ENCODE measurements at places on chromosomes 5 and 9.
A peak's percentile ranks its signal among the peaks of the same experiment; 100 is the strongest.

GRCh38 chr9:117775591-117775990 is 71.4 kb downstream of the TLR4 start:
- no peak for DNase-seq

DNA sequence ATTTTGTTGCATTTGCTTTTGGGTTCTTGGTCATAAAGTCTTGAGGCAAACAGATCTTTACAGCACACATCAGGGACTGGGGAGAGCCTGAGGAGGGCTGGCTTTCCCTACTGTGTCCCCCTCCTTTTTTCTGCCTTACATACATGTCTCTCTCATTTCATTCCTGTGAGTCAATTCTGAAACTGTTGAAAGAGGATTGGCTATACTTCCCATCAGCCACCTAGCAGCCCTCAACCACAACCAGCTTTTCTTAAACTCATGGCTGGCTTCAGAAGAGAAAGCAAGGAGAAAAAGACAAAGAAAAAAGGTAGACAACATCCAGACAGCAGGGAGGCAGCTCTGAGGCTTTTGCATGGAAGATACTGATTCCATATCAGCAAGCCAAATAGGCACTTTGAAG is 374.8 kb upstream of the KIF2A start:
- no peak for DNase-seq

DNA sequence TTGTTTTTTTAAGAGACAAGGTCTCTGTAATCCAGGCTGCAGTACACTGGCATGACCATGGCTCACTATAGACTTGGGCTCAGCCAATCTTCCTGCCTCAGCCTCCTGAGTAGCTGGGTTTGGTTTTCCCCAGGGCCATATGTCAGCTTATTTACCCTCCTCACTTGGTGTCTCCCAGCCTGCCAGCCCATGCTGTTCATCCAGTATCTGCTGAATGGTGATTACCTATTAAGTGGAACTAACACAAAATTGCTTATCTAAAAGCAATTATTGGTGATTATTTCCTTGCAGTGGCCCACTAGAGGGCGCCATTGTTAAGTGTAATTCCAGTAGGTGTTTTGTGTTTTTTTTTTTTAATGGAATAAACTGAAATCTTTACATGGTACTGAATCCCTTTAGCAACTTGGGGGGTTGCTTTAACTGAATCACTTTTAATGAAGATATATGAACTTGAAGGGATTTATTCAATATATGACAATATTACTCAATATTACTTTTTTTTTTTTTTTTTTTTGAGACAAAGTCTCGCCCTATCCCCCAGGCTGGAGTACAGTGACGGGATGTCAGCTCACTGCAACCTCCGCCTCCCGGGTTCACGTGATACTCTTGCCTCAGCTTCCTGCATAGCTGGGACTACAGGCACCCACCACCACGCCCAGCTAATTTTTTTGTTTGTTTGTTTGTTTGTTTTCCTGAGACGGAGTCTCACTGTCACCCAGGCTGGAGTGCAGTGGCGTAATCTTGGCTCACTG is 13.8 kb downstream of the EXOSC2 start:
- peak; percentile 79 for DNase-seq

DNA sequence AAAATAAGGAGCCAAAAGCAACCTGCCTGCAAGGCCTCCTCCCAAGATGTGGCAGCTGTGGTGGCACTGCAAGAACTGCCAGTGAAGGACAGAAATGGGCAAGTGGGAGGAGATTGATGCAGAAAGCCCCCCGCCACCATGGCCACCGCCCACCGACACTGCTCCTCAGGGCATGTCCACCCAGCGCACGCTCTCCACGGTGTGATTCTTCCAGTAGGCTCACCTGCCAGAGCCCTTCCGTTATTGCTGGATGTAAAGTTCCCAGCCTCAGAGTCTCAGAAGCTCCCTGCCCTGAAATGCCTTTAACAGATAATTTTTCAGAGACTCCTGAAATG is 155.2 kb upstream of the PHYKPL start:
- DNase-seq: no peak

GRCh38 chr5:14004598-14005394 is 60.3 kb upstream of the DNAH5 start:
- DNase-seq: no peak

- DNase-seq: no peak
Measured at GRCh38 chr5:65105301-65105700, 336.6 kb downstream of the CWC27 start.

DNA sequence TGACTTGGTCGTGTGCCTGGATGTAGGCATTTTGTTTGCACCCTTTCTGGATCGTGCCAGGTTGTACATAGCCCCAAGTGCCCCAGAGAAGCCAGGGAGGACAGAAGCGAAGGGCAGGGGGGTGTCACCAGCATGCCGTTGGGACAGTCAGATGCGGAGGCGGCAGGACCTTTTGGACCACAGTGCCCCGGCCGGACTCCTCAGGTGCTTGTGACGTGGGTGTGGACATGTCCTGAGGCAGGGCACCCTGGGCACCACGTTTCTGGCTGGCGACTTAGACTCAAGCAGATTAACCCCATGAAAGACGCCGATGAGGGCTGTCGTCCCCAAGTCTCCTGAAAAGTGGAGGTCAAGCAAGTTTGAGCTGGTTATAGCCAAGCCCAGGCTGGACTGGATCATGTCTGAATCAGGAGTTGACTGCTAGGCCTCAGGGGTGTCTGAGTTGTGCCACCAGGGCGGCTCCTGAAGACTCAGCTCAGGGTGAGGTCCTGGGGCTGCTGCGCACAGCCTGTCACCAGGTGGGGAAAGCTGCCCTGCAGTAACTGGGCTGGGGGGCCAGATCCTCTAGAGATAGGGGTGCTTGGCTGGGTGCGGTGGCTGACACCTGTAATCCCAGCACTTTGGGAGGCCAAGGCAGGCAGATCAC is 42.0 kb downstream of the HABP4 start:
- DNase-seq: no peak

- DNase-seq: no peak
Measured at GRCh38 chr5:3116366-3116765, 364.9 kb upstream of the IRX2 start.

DNA sequence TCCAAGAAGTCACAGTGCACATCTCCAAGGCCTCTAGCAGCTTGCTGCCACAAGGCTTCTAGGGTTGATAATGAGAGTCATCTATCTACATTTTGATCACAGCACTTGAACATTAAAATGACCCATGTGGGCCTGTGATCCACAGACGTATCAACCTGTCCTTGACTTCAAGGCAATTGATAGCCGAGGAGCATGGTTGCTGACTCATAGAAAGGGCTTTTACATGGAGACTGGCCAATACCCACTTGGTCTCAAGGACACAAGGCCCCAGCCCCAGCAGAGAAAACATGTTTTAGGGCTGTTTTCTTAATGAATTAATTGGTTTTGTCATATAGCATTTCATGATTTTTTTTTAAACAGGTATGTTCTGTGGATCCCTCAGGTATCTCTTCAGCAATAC is 314.0 kb downstream of the SEMA5A start:
- DNase-seq: no peak

DNA sequence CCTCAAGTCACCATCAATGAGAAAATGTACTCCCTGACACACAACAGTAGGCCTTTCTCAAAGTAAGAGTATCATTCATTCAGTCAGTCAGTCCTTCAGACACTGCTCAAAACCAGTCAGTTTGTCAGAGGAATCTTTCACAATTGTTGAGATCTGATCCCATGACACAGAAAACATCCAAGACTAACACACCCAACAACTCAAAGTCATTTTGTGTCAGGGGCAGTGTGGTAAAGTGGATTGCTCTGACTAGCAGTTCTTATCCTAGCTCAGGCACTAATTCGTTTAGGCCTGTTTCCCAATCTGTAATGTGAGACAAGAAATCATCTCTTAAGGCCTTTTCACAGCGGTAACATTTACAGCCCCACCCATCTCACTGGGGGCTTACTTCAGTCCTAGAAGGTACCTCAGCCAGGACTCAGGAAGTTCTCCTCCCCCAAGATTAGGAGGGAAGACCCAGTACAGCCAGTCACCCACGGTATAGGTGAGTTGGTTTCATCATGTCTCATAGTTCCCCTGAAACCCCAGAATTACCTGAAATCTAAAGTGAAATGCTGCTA is 31.9 kb downstream of the SH3TC2 start:
- no peak for DNase-seq

DNA sequence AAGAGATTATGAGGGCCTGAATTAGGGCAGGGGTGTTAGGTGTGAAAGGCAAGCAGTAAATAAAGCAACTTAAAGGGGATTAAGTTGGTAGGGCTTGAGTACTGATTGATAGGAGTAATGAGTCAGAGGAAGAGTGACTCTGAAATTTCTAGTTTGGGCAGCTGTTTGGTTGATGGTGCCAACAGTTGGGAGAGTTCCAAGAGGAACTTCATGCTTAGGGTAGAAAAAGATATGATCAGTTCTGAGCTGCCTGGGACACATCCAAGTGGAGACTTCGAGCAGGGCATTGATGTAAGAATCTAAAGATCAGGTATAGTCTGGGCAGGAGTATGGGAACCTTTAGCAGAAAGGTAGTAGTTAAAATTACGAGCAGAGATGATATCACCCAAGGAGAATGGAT is 10.2 kb downstream of the MAMDC2 start:
- no peak for DNase-seq

- DNase-seq: no peak
Measured at GRCh38 chr9:76112151-76112550, 221.7 kb downstream of the PCSK5 start.

DNA sequence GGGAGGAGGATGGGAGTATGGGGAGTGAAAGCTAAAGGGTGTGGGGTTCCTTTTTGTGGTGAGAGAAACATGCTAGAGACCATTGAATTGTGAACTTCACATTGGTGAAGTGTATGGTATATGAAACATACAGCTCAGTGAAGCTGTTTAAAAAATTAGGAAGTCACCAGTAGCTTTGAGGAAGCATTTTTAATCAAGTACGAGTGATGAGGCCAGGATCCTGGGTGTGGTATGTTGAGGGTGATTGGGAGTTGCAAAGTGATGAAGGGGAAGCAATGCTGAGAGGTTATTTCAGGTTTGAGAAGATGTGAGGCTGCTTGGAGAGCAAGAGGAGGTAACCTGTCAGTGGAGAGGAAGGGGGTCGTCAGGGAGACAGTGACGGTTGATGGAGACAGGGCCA is 22.7 kb upstream of the CLK4 start:
- no peak for DNase-seq

- DNase-seq: no peak
Measured at GRCh38 chr9:77947651-77948050, 84.0 kb downstream of the GNAQ start.

DNA sequence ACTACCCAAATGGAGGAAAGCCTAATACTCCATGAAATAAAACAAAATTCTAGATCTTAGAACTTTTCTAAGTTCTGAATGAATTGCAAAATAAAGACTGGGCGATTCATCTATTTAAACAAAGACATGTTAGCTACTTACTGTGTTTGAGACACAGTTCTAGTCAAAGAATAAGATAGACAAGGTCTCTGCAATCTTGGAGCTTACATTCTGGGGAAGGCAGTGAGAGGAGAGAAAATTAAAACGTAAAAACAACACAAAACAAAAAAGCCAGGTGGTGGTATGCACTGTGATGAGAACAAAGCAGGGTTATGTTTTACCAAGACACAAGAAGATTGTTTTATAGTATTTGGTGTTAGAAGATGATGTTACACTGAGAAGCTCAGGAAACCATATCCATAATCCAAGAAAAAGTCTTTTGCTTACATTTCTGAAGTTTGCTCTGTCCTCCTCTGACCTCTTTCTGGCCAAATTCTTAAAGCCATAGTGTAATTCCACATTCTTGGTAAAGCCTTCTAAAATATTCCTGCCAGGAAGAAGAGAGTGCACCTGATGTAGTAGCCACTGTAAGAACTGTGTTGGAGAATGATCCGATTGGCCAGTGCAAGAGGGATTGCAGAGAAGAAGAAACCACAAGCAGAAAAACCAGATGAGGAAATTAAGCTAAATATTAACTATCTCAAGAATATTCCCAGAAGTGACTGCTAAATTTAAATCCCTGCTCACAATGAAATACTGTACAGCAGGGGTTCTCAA is 218.4 kb downstream of the PCSK1 start:
- DNase-seq: no peak

GRCh38 chr5:172901012-172901780 is 58.0 kb upstream of the RPL26L1 start:
- no peak for DNase-seq

- no peak for DNase-seq
Measured at GRCh38 chr9:106535439-106535838, 327.5 kb upstream of the ZNF462 start.
